ENCODE measurements at places on chromosomes 3 and 15.

GRCh38 chr3:41915353-41915752 lies 46.5 kb downstream of the ULK4 start:
- DNase-seq: no peak

- no peak for DNase-seq
Observed at GRCh38 chr3:171465763-171466162, 5.6 kb upstream of the TNIK start.

DNA sequence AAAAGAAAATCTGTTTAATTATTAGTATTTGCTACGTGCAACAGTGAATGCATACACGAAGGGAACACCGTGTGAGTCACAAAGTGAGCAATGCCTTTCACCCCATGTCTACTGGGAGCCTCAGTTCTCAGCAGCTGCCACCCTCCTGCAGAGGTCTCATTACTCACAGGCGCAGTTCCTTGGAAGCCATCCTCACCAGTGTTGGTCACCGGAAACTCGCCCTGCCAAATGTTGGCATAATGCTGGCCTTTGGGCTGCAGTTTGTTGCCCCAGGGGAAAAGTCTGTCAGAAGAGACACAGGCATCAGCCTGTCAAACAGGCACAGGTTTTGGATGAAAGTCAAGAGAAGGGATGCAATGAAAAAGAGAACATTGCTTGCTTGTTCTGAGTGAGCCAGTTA lies 50.1 kb downstream of the SUMF1 start:
- no peak for DNase-seq

GRCh38 chr3:155643581-155644165 lies 101.2 kb downstream of the PLCH1 start:
- no peak for DNase-seq

- no peak for DNase-seq
Observed at GRCh38 chr15:48374472-48374871, 43.2 kb downstream of the DUT start.

DNA sequence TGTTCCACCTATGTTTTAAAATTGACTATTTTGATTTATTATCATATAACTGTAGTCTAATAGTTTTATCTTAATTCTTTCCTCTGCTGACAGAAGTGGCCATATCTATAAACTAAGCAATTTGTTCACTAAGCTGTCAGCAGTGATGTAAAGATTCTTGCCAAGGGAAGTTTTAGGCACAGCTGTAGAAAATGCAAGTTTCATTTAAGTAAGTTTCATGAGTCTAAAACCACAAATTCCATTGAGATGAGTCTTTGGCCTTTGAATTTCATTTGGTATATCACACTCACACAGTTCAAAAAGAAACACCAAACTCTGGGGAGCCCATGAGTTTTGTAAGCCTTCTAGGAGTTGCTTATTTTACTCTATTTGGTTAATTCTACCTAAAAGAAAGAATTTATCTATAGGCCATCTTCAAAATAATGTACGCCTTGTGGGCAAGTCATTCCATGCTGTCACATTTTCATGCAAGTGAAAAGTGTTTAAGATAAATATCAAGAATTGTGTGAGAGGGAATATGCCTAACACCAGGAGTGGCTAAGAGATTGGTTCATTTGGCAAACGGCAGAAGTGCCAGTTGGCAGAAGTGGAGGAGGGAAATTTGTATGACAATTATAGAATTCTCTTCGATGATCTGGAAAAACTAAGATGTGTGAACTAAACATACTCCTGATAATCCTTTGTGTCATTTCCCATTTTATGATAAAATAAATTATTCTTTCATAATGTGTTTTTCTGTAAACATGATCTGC lies 292.9 kb downstream of the ZIC4 start:
- no peak for DNase-seq

DNA sequence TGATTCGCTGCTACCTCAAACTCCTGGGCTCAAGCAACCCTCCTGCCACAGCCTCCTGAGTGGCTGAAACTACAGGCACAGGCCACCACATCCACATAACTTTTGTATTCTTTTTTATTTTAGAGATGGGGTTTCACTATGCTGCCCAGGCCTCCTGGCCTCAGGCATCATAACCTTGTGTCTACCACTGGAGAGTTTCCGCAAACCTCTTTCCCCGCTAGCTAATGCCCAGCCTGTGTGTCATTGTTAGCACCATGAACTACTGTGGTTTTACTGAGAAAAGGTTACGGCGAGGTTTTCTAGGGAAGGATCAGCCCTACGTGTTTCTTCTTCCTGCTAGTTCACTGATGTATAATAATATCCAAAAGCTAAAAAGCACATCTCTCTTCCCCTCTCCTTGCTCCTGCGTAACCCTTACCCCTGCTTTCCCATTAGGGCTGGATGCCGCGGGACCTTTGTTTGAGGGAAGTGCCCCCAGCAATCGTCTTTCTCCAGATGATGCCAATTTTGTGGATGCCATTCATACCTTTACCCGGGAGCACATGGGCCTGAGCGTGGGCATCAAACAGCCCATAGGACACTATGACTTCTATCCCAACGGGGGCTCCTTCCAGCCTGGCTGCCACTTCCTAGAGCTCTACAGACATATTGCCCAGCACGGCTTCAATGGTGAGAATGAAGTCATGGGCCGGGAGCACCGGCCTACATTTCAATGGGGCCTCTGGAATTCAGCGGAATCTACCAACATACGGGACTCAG lies 113.7 kb downstream of the LIPC start:
- no peak for DNase-seq

GRCh38 chr3:30688776-30689641 lies 82.6 kb downstream of the TGFBR2 start:
- DNase-seq: no peak
